ENCODE measurements at places on chromosomes 4 and X. TPM values are rescaled to one million over a fixed set of nuclear protein-coding genes. Genes with fewer than 3 reads are reported as not detected.

DNA sequence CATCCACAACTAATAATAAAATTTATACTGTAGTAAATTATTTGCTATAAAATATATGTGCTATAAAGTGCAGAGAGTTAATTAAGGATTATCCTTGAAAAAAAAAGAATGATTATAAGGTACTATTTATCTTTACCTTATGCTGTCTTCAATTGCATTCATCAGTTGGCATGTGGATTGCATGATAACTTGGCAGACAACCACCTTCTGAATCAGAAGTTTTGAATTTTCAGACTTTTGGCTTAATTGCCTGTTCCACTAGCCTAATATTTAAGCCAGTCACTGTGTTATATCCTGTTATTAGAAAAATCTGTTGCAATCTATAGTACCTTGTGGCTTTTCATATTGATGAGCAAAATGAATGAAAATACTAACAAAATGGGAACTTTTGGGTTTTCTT lies 1040.3 kb upstream of the PCDH10 start:
- no peak for DNase-seq

- DNase-seq, result no peak
Measured at GRCh38 chrX:131565909-131566308, 22.0 kb downstream of the OR13H1 start.

DNA sequence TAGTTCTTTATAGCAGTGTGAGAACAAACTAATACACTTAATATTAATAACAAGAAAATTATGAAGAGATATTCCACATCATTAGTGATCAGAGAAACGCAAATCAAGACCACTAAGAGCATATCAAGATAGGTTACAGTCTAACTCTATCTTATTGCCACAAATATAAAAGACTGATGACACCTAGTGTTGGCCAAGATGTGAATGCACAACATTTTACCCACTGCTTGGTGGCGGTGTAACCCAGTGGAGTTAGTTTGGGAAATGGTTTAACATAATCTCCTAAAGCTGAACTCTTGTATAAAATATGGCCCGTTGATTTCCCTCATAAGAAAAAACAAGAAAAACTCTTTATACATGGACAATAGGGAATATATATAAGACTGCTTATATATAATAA lies 92.4 kb downstream of the SLITRK2 start:
- DNase-seq, result no peak

DNA sequence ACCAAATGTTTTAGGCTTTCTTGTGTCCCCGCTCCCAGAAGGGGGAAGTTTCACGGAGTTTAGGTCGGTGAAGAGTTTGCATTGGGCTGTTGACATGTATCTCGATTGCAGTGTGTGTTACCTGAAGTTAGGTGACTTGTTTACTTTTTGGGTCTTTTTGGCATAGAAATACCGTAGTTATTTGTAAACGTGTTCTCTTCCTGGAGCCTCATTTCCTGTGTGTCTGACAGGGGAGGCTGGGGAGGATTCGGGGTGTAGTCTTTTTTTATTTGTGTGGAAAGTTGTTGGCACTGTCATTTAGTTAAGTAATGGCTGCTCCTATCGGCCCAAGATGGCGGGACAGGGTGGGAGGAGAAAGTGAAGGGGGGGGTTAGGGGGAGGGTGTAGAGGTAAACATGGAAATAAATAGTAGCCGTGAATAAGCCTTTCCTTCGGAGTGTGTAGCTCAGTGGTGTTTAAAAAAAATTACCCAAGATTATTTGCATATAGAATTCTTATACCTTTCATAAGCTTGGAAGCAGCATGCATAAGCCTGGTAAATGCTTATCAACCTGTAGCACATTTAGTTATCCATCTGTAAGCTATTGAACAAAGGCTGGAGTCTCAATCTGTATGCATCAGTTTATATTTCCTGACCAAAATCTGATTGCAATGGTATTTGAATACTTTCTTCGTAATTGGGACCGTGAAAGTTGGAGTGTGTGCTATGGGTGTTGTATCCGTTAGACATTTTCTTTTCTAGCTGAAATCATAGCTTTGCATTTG lies 1.6 kb downstream of the KDM6A start:
- DNase-seq, result peak; percentile 49

DNA sequence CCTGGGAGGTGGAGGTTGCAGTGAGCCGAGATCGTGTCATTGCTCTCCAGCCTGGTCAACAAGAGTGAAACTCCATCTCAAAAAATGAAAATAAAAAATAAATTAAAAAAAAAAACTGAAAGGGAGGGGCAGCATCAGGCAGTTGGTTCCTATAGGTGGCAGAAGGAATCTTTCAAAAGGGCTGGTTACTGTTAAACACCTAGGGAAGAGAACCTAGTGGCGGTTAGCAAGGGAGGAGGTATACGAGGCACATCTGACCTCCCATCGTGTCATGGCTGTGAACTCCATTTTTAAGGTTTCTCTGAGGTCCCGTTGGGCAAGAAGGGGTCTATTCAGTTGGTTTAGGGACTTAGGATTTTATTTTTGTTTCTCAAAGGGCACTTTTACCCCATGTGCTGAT lies 150.1 kb downstream of the SLC7A11 start:
- no peak for DNase-seq

The RFC1 gene
- not detected for polyA plus RNA-seq

The TRIM61 gene
- polyA plus RNA-seq, result 3.4 TPM

The CXXC4 gene
- polyA plus RNA-seq, result 5.0 TPM

GRCh38 chr4:118931786-118932185 lies 43.1 kb downstream of the SYNPO2 start:
- no peak for DNase-seq
